HL-60 (cell line): ENCODE measurements at places on chromosomes 7 and 10.
A peak's percentile ranks its signal among the peaks of the same experiment; 100 is the strongest.

- no peak for DNase-seq
Measured at GRCh38 chr7:24763303-24763901, 6.1 kb upstream of the GSDME start.

DNA sequence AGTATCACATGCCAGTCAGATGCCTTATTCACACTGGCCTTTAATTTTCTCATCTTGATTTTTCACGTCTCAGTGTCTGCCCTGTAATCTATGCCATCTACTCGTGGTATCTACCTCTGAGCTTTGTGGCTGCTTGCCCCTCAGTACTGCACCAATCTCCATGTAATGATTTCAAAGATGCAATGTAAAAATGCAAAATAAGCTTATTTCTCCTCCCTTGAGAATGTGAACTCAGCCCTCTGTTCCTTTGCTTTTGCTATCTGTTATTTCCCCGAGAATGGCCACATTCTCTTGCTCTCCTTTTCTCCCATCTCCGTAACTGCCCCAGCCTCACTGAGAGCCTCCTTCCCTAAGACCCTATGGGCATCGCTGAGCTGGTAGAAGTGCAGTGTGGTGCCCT, 317.5 kb downstream of the SFMBT2 start:
- DNase-seq = no peak

DNA sequence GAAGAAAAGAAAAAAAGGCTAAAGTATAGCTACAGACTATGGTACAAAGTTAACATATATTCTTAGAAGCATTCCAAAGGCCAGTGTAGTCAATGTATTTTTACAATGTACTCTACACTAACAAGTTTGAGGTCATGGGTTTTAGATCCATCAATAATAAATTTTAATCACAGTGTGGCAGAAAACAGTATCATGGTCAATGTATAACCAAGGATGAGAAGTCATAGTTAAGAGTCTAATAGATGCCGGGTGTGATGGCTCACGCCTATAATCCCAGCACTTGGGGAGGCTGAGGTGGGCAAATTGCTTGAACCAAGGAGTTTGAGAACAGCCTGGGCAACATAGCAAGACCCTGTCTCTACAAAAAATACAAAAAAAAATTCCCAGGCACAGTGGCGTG, 53.1 kb downstream of the SLC16A12 start:
- DNase-seq = no peak

DNA sequence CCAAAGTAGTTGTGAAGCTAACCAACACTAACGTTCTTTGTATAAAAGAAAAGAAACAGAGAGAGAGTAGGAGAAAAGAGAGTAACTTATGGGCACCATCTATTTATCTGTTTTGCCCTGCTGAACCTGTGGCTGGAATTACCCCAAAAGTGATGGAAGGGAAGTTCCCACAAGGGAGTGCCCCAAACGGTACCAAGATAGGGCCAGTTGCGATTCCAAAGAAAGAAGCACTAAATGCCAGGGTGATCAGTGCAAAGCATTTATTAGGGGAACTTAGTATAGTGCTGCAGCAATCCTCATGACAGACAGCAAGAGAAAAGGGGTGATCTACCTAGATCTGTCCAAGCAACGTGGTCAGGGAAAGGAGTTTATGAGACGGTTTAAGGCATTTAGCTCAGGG, 190.2 kb downstream of the SORCS3 start:
- no peak for DNase-seq

DNA sequence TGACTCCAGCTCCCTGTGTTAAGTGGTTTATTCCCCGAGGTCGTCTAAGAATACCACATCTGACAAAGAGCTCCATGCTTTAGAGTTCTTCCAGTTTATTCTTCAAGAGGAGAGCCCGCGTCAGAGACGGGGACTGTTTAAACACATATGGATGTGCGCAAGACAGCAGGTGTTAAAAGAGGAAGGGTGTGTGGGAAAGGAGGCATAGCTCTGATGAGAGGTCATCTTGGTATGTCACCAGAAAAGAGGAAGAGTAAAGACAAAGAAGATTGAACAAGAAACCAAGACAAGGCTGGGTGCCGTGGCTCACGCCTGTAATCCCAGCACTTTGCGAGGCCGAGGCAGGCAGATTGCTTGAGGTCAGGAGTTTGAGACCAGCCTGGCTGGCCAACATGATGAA, 258.7 kb downstream of the CCDC3 start:
- DNase-seq = peak; percentile 17

GRCh38 chr10:33875924-33876583, 541.6 kb upstream of the NRP1 start:
- DNase-seq = no peak

GRCh38 chr10:131034451-131034850, 277.1 kb downstream of the TCERG1L start:
- no peak for DNase-seq

GRCh38 chr7:74226633-74227032, 16.8 kb downstream of the LAT2 start:
- peak; percentile 94 for DNase-seq

GRCh38 chr7:100372256-100372655, 1.0 kb upstream of the PILRA start:
- peak; percentile 91 for DNase-seq

DNA sequence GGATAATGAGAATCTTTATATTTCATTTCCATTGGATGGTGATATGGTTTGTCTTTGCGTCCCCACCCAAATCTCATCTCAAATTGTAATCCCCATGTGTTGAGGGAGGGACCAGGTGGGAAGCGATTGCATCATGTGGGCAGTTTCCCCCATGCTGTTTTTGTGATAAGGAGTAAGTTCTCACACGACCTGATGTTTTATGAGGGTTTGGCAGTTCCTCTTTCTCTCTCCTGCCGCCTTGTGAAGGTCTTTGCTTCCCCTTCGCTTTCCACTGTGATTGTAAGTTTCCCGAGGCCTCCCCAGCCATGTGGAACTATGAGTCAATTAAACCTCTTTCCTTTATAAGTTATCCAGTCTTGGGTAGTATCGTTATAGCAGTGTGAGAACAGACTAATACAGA, 59.4 kb downstream of the MTPN start:
- peak; percentile 69 for DNase-seq

- no peak for DNase-seq
Measured at GRCh38 chr10:80542053-80542452, 4.4 kb downstream of the SH2D4B start.

DNA sequence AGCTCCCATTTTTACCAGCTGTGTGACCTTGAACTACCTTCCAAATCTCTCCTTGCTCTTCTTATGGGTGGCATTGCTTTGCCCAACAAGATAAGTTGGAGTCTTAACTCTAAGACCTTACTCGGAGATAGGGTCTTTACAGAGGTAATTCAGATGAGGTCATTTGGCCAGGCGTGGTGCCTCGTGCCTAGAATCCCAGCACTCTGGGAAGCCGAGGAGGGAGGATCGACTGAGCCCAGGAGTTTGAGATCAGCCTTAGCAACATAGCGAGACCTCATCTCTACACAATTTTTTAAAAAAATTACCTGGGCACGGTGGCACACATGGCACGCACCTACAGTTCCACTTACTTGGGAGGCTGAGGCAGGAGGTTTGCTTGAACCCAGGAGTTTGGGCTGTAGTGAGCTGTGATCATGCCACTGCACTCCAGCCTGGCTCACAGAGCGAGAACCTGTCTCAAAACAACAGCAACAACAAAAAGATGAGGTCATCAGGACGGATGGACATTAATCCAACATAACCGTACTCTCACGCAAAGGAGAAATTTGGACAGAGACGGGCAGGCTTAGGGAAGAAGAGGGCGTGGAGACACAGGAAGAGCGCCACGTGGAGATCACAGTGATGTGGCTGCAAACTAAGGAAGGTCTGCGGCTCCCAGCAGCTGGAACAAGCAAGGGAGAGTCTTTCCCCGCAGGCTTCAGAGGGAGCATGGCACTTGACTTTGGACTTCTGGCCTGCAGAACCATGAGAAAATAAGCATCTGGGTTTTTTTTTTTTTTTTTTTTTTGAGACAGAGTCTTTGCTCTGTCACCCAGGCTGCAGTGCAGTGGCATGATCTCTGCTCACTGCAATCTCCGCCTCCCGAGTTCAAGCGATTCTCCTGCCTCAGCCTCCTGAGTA, 122.3 kb upstream of the CARD11 start:
- DNase-seq = no peak

GRCh38 chr10:90504172-90504571, 353.7 kb downstream of the HTR7 start:
- no peak for DNase-seq

GRCh38 chr7:98869027-98869596, 702 bp downstream of the TMEM130 start:
- DNase-seq = no peak

DNA sequence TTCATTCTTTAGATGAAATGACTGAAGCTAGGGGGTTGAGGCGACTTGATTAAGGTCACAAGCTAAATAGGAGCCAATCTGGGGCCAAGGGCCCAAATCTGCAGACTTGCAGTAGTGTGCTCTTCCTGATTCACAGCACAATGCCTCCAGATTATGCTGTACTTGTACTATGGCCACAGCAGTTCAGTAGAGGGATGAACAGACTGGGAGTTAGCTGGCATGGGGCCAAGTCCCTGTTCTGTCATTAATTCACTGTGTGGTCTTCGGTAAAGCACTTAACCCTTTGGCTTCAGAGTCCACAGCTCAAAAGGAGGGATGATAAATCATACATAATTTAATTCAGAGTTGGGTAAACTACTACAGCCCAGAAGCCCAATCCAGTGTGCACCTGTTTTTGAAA, 196.8 kb downstream of the XPNPEP1 start:
- no peak for DNase-seq

GRCh38 chr7:71633551-71634008, 501.6 kb downstream of the GALNT17 start:
- DNase-seq = no peak

- DNase-seq = no peak
Measured at GRCh38 chr7:33578166-33578565, 327.2 kb upstream of the BMPER start.

GRCh38 chr10:53702489-53702888, 929.9 kb upstream of the MBL2 start:
- DNase-seq = no peak
